Cardiac fibroblast (primary cell): ENCODE measurements at places on chromosomes 5 and 9.

GRCh38 chr9:16773116-16773515 lies 97.4 kb downstream of the BNC2 start:
- DNase-seq, result no peak

- DNase-seq, result peak; percentile 76
Observed at GRCh38 chr5:138724470-138725146, 28.6 kb upstream of the CTNNA1 start.

DNA sequence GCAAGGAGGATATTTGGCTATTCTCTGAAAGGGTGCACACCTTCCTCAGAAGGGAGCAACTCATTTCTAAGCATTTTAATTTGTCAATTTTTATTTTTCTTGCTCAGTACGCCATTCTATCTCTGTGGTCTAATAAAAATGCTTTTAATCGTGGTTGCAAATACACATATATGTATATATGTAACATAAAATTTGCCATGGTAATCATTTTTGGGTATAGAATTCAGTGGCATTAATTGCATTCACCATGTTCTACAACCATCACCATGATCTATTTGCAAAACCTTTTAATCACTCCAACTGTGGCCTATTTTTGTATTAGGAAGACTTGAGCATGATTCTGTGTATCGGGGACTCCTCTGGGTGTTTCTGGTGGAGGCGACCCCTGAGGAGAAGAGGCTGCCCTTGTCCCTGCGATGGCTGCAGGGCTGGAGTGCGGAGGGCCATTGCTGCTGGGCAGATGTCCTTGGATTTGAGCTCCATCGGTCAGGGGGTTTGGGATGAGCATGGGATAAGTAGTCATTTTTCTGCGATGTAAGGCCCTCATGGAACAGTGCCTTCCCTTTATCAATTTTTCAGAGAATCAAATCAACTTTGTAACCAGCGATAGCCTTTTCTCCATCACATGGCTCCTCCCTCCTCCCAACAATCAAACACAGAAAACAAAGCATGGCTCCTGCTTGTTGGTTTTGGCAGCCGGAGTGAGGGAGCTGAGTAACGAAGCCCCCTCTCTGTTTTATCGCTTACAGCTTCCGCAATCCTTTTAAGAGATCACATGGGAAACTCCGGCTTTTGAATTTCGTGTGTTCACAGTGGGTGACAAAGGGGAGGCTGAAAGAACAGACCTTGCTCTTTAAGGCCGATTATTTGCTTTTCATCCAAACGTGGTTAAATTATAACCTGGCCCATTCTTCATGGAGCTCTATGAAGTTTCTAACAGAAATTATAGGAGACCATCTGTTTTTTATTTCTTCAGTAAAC lies 187.3 kb downstream of the TENT4A start:
- no peak for DNase-seq

GRCh38 chr9:122111413-122112085 lies 18.4 kb upstream of the TTLL11 start:
- DNase-seq, result no peak

GRCh38 chr9:135001526-135001925 lies 83.8 kb upstream of the FCN1 start:
- no peak for DNase-seq

DNA sequence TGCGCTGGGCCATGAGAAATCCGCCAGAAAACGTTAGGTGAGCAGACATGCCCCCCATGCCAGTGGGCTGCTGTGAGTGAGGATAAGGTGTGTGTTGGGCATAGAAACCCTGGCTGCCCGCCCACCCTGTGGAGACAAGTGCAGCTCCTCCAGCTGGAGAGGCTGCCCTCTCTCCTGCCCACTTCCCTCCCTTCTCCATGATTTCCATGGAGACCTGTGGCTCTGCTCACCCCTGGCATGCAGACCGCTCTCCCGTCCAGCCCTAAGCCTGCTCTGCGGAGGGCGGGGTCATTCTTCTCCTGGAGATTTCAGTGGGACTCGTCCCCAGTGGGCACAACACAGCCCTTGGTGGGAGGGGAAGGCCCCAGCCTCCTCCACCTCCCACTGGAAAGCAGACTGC lies 133.0 kb upstream of the FAM120A start:
- no peak for DNase-seq

- no peak for DNase-seq
Observed at GRCh38 chr5:144292029-144292428, 121.4 kb downstream of the KCTD16 start.
